Transverse colon (tissue), 4 donors: ENCODE measurements at places on chromosomes 16 and 17.

DNA sequence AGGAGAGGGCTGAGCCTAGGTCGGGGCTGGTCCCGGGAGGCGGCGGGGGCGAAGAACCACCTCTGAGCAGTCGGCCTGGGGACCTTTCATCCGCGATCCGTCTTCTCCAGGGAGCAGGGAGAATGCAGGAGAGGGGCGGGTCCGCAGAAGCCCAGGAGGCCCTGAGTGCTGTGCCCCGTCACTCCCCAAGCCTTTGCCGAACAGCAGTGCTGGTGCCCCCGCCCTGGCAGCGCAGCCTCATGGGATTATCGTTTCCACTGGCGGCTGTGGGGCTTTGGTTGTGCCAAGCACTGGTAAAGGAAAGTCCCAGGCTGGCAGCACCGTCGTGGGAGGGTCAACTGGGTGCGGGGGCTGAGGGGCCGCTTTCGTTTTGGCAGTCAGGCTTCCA, 631 bp downstream of the TBL3 start:
- DNase-seq = peak; percentile 16

DNA sequence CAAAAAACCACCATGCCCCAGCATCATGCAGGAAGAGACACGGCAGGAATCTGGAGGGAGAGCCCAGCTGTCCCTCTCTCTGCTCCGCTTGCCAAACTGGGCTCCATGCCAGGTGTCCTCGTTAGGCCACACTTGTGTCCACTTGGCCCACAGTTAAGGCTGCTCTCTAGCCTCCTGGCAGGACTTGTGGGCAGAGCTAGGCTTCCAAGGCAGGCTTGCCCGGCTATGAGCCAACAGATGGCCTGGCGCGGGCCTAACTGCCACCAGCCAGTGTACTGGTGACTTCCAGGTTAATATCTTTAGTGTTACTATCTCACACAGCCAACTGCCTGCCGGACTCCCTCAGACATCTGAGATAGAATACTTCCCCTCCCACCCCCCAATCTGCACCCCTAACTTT, 10.6 kb downstream of the ATP6V0D1 start:
- no peak for DNase-seq

- no peak for DNase-seq
Measured at GRCh38 chr17:66951605-66951953, 12.9 kb upstream of the CACNG4 start.

- peak; percentile 32 for DNase-seq
Measured at GRCh38 chr16:9256196-9256595, 164.8 kb downstream of the HAPSTR1 start.

GRCh38 chr16:35752773-35753558, 2293.6 kb downstream of the TP53TG3F start:
- no peak for DNase-seq

DNA sequence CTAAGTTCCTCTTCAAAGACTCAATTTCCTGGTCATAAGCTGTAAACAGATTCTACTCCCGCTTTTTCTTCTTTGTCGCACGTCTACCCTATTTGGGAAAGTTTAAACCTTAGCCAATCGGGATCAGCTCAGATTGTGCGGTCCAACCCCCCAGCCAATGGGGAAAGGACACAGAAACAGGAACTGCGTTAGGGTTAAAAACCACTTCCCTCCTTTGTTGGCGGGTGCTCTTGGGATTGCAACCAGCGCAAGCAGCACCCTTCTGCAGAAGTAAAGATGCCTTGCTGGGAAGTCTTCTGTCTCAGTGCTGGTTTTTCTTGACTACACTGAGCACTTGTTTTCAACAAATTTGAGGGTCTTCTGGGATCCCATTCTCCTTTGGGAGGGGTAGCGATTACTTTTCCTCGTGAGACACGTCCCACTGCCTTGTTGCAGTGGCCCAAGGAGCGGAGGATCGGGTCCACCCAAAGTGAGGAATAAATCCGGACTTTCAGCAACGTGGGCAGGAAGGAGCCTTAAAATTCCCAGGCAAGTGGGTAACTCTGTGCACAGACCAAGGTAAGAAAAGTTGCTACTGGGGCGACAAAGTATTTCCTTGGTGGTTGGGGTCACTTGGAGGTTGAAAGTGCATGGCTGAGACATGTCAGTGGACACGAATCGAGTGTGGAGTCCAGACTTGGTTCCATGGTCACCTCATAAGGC, 1.0 kb upstream of the YPEL3 start:
- no peak for DNase-seq

- DNase-seq = no peak
Measured at GRCh38 chr17:4999430-5000093, 1.8 kb downstream of the KIF1C start.

DNA sequence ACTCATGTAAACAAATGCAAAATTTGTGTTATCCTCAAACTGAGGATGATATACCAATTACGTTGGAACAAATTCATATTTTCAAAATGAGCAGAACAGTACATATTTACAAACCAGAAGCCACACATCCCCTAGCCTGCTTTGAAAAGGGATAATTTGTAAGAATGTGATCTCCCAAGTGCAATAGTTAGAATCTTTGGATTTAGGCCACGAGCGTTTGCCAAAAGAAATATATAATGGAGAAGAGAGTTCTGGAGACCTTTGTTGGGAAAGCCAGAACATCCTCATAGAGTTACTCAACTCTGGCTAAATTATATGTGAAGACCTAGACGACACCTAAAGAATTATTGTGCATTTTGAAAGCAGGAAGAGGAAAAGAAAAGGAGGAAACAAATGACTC, 449.3 kb downstream of the KCNJ2 start:
- DNase-seq = no peak

DNA sequence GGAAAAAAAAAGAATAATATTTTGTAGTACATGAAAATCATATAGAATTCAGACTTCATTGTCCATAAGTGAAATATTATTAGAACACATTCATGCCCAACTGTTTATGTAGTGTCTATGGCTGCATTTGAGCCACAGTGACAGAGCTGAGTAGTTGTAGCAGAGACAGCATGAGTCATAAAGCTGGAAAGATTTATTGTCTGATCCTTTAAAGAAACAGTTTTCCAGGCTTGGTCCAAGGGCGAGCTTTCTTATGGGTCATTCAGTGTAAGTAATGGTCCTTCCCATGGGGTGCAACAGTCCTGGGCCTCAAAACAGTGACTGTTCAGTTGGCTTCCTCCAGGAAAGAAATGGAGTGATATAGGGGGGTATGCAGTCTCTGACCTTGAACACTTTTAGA, 260.2 kb downstream of the HS3ST4 start:
- DNase-seq = no peak

DNA sequence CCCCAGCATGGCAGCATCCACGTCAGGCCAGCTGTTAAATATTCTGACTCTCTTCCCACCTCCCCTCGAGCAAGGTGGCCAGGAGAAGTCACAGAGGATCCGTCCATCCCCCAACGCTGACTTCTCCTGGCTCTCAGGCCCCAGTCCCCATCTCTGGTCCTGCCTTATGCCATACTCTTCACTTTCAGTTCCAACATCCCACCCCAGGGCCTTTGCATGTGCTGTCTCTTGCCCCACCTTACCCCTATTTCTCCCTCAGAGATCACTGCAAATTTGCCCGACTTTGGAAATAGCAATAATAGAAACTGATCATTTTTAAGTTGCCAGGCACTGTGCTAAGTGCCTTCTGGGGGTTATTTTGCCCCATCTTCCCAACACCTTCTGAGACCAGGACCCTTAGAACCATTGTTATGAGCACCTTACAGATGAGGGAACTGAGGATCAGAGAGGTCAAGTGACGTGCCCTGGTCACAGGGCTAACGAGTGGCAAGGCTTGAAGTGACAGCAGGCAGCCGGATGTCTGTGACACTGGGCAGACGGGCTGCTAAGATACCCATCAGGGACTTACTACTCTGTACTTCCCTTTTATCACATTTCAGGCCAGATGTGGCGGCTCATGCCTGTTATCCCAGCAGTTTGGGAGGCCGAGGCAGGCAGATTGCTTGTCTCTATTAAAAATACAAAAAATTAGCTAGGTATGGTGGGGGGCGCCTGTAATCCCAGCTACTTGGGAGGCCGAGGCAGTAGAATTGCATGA, 17.7 kb downstream of the HID1 start:
- DNase-seq = no peak

DNA sequence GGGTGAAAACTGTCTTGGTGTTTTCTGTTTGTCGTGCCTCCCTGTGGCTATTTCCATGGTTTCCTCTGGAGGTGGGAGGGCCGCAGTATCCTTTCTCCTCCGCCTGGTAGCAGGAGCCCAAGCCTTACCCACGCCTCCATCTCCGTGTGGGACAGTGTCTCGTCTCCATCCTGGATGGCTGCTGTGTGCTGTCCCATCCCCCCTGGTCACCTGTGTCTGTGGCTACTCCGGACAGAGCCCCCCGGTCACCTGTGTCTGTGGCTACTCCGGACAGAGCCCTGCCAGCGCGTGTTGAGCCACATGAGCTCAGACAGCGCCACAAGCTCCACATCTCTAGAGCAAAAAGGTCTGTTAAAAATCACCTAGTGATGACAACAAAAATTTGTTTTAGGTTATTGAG, 198.2 kb upstream of the CHMP6 start:
- DNase-seq = no peak

- no peak for DNase-seq
Measured at GRCh38 chr17:27038676-27039075, 255.2 kb upstream of the WSB1 start.
